ENCODE measurements at places on chromosomes 11 and 22. TPM values are rescaled to one million over a fixed set of nuclear protein-coding genes. Genes with fewer than 3 reads are reported as not detected.
A peak's percentile ranks its signal among the peaks of the same experiment; 100 is the strongest.

- DNase-seq, result no peak
These were observed 118.6 kb downstream of the KCNQ1 start for GRCh38 chr11:2563213-2564007.

GRCh38 chr22:47623763-47624148 is 861.3 kb downstream of the TBC1D22A start:
- DNase-seq, result no peak

DNA sequence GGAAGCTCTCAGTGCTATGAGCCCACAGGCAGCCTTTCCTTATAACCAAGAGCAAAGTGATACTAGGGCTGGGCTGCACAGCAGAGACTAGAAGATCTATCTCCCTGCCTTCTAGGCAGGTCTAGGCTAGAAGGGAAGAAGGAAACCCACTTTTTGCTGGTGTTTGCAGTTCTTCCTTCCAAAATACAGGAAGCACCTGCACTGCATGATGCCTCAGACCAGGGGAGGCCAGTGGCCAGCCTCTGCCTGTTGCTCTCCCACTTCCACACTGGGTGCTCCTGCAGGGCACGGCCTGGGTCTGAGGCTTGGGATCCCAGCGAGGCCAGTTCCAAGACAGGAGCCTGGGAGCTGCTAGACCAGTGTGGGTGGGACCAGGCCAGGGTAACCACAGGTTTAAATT is 6.0 kb upstream of the UCP3 start:
- no peak for DNase-seq

- no peak for DNase-seq
These were observed 68.2 kb downstream of the METTL15 start for GRCh38 chr11:28176351-28176750.

- no peak for DNase-seq
These were observed 38.4 kb downstream of the ZC3H12C start for GRCh38 chr11:110131386-110132123.

- DNase-seq, result no peak
These were observed 149.4 kb downstream of the NXPE2 start for GRCh38 chr11:114827736-114828135.

DNA sequence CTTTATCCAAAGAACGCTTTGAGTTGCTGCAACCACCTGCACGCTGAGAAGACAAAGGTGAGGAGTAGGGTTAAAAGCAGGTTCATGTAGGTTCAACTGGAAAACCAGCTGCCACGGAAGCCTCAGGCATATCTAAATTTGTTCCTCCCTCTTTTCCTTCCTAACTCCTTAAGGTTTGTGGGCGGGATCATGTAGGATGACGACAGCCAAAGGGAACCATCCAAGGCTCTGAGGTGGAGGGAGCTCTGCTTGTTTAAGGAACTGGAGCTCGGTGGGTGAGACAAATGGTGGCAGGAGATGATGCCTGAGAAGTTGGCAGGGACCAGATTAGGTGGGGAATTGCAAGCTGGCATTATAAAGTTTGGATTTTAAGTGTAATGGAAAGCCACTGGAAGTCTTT is 60.3 kb downstream of the SPON1 start:
- no peak for DNase-seq

GRCh38 chr11:43504316-43504950 is 145.7 kb downstream of the TTC17 start:
- peak; percentile 20 for DNase-seq

- DNase-seq, result no peak
These were observed 81.9 kb upstream of the SLC25A18 start for GRCh38 chr22:17481424-17481823.

GRCh38 chr11:78857688-78858087 is 283.0 kb upstream of the NARS2 start:
- no peak for DNase-seq

DNA sequence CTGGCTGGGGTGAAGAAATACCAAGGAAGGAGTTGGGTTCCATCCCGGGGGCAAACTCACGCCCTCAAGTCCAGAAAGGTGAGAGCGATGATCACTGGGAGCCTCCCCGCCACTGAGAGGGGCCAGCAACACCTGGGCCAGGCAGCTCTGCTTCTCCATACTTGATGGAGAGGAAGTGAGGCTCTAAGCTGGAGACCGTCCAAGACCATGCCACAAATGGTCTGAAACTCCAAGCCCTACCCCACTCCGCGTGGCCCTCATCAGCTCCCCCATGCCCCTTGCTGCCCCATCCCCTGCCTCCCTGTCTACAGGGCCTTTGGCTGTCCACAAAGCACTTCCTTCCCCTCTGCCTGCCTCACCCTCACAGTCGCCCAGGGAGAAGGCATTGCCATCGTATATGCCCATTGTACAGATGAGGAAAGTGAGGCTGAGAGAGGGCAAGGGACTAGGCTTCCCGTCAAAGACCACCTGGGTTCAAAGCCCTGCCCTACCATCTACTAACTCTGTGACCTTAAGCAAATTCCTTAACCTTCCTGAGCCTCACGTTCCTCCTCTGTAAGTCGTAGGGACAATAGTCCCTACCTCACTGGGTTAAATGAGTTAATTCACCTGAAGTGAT is 4.4 kb upstream of the PDGFB start:
- DNase-seq, result no peak

DNA sequence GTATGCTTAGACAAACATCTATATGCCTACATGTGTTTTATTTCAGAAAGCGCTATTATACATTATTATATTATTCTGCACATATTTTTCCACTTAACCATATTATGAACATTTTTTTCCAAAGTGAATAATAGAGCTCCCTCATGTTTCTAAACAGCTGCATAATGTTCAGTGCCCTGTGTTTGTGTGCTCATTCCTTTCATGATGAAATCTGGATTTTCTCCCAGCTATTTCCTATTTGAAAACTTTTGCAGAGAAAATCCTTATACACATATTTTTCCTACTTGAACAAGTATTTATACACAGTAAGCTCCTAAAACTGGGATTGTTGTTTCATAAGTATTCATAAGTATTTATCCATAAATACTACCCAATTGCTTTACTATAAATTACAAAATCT is 18.1 kb upstream of the RFPL2 start:
- no peak for DNase-seq

- DNase-seq, result no peak
These were observed 176.5 kb downstream of the TRPC6 start for GRCh38 chr11:101407324-101407723.

- no peak for DNase-seq
These were observed 37.3 kb downstream of the PHF21B start for GRCh38 chr22:44972363-44973083.

DNA sequence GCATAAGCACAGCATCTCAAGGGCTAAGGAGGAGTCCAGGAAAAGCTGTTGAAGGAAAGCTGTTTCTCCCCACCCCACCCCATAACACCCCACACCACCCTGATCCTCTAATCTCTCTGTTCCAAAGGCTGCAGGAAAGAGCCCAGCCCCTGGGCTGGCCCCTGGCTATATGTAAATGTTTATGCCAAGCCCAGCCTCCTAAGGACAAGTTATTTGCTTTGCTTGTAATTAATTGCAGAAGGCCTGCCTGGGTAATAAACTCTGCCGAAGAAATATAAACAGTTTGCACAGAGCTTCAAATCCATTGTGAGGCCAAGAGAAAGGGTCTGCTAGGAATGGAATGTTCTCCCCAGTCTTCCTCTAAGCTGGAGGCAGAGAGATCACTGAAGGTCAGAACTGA is 21.2 kb downstream of the ARRB1 start:
- no peak for DNase-seq

DNA sequence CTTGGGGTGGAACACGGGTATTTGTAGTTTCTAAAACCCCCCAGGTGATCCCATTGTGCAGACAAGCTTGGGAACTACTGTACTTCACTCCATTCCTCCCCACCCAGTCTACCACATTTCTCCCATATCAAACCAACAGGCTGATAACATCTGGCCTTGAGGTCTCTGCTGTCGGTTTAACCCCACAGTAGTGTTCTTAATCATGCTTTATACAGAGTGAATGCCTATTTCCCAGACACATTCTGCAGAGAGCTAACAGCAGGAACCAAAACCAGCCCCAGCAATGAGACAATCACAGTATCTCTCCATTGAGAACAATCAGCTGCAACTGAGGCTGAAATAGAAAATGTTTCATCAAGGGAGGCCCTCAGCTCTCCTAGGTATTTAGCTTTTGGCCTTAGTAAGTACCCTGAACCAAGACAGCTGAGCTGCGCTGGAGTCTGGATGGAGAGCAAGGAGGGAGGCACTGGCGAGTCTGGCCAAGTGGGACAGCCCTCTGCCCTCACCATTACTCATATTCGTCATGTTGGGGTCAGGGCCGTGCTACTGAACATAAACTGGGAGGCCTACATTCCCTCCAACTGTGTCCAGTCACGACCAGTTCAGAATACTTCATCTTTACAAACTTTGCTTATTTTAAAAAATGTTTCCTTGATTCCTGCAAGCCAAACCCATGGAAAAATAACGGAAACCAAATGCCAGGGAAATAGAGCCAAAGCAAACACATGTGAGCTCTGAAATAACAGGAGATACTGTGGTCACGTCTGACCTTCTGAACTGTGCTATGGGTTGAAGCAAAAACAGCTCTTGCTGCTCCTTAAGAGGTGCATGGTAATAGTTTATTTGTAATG is 81.0 kb downstream of the CCDC34 start:
- DNase-seq, result no peak

The SCUBE1 gene
- total RNA-seq, result 4.5 TPM

The MS4A8 gene
- total RNA-seq, result 6.0 TPM

The DUSP8 gene
- 15.9 TPM for total RNA-seq

The SCN2B gene
- total RNA-seq, result 0.07 TPM
